Stimulated activated CD4-positive, alpha-beta T cell treated with anti-CD3 and anti-CD28 coated beads, Interleukin-4, amount 100 ng/mL, for 4 hours (primary cell): ENCODE measurements at places on chromosomes 16 and 17.

GRCh38 chr16:55508271-55508921, 476 bp upstream of the LPCAT2 start:
- no peak for DNase-seq

DNA sequence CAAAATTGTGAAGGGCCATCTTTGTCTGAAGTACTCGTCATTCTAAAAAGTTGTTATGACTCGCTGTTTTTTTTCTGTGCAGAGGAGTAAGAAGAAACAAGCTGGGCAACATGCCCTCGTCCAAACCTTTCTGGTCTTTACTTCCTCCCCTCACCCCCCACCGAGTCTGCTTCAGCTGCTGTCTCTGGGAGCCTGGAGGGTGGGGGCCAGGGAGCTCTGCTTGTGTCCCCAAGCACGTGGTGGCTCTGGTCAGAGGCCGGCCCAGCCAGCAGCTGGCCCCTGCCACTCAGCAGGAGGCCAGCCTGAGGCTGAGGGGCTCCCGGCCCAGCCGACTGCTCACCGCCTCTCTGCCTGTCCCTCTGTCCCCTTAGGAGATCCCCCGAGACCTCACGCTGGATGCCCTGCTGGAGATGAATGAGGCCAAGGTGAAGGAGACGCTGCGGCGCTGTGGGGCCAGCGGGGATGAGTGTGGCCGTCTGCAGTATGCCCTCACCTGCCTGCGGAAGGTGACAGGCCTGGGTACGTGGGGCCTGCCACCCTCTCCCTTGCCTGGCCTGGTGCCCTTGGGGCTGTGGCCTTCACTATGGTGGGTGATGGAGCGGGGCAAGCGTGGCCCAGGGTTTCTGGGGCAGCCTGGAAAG, 53.7 kb upstream of the LGALS9 start:
- DNase-seq: no peak

DNA sequence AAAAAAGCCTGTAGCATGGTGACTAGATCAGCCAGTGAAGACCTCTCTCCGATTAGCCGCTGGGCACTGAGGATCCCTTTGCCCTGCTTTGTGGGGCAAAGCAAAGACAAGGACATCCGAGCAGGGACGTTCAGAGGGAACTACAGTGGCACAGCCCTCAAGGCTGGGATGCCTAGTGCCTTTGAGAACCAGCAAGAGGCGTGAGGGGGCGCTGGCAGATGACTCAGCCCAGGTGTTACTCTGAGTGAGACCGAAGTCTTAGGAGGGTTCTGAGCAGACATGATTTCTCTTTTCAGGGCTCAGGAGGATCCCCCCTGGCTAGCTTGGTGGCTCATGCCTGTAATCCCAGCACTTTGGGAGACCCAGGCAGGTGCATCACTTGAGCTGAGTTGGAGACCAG, 178.6 kb downstream of the CPPED1 start:
- DNase-seq: no peak

DNA sequence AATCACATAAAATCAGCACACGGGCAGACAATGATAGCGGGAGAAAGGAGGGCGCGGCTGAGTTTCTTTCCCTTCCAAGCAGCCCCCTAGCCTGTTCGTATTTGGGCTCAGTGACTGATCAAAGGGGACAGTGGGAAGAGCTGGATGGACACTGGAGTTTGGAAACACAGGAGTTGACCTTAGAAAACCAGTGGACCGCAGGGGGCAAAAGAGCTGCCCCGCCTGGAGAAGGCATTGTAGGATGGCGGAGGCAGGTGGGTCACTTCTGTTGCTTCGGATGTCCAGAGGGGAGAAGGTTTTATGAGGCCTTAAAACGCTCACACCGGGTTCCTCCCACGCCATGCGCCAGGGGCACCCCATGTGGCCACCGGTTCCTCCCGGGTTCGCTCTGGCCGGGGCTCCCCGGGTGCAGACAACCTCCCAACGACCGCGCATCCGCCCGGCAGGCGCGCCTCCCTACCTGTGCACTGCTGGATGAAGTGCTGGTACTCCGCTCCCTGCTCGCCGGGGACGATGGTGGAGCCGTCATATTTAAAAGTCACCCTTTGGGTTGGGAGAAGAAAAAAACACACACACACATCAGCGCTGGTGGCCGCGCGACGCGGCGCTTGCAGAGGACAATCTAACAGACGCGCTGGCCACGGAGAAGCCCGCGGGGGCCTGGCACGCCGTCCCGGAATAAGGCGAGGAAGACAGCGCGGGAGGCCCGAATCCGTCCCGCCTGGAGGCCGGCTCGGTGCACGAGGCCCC, 662 bp downstream of the COTL1 start:
- peak; percentile 44 for DNase-seq

DNA sequence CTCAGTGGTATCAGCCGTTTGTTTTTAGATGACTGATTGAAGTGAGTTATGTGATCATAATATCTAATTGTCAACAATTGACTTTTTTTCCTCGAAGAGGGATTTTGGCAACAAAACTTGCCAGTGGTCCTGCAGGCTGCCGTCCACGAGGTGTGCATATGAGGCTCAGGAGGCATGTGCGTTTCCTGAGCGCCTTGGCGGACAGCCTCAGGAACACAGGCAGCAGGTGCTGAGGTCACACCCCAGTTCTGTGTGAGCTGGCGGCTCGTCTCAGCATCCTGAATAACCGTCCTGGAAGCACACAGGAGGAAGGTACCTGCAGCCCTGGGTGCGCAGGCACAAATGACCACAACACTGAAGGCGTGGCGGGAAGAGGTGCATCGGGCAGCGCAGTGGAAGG, 11.7 kb downstream of the SPG7 start:
- DNase-seq: no peak

DNA sequence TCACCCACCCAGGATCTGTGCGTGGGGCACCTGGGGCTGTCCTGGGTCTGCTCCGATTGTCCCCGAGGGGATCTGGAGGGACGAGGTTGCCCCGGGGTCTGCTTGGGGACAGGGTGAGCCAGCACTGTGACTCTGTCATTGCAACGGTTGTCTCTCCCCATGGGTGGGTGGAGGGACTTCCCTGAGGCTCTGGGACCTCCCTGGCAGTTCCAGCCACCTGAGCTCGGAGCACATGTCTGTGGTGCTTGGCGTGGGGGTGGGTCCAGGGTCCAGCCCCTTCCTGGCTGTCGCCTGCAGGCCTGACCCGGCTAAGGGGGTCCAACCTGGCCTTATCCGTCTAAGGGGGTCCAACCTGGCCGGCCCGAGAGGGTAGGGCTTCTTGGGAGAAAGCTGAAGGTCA, 8.5 kb upstream of the CBFA2T3 start:
- no peak for DNase-seq

GRCh38 chr17:29140631-29141513, 39.3 kb downstream of the MYO18A start:
- DNase-seq: no peak

GRCh38 chr17:80035687-80035936, at the start of gene TBC1D16:
Gene TBC1D16, minus strand, starts transcription at chr17:80035872. Its CDS starts 22,325 bp downstream, at chr17:80013547.
- no peak for DNase-seq

- no peak for DNase-seq
Observed at GRCh38 chr16:55502801-55503366, 6.0 kb upstream of the LPCAT2 start.

GRCh38 chr17:39607057-39607850, 466 bp downstream of the NEUROD2 start:
- no peak for DNase-seq

- no peak for DNase-seq
Observed at GRCh38 chr17:36529121-36529520, 5.5 kb downstream of the MYO19 start.

DNA sequence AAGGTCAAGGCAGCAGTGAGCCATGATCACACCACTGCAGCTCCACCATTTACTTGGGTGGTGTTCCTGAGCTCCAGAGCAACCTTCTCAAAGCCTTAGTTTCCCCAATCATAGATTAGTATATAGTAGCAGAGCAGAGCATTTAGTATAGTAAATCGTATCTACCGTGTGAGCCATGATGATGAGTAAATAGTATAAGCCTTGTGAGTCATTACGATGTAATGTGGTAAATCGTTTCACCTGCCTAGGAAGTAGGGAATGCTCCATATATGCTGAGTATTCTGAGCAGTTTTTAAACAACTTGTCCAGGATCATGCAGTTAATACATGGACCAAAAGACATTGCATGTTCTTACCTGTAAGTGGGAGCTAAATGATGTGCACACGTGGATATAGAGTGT, 66.4 kb downstream of the SCNN1B start:
- no peak for DNase-seq

- no peak for DNase-seq
Observed at GRCh38 chr16:10817963-10818941, at the start of gene TVP23A. Gene TVP23A, minus strand, starts transcription at chr16:10818794. Its CDS starts 301 bp downstream, at chr16:10818493.

DNA sequence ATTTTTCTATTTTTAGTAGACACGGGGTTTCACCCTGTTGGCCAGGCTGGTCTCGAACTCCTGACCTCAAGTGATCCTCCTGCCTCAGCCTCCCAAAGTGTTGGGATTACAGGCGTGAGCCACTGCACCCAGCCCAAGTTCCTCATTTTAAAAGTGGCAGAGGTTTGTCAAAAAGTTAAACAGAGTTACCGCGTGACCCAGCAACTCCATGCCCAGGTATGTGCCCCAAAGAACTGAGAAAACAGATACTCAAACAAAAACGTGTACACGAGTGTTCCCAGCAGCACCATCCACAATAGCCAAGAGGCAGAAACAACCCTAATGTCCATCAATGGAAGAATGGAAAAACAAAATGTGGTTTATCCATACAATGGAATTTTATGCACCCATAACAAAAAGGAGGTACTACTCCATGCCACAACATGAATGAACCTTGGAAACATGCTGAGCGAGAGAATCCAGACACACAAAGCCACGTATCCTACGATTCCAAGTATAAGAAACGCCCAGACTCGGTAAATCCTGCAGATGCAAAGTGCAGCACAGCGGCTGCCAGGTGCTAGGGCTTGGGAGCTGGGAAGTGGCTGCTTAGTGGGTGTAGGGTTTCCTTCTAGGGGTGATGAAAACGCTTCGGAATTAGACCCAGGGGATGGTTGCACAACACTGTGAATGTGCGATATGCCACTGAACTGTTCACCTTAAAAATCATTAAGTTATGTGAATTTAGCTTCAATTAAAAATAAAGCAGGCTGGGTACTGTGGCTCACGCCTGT, 24.8 kb downstream of the ADCY9 start:
- DNase-seq: no peak

- peak; percentile 53 for DNase-seq
Observed at GRCh38 chr16:728131-728889, 1.4 kb downstream of the HAGHL start.

DNA sequence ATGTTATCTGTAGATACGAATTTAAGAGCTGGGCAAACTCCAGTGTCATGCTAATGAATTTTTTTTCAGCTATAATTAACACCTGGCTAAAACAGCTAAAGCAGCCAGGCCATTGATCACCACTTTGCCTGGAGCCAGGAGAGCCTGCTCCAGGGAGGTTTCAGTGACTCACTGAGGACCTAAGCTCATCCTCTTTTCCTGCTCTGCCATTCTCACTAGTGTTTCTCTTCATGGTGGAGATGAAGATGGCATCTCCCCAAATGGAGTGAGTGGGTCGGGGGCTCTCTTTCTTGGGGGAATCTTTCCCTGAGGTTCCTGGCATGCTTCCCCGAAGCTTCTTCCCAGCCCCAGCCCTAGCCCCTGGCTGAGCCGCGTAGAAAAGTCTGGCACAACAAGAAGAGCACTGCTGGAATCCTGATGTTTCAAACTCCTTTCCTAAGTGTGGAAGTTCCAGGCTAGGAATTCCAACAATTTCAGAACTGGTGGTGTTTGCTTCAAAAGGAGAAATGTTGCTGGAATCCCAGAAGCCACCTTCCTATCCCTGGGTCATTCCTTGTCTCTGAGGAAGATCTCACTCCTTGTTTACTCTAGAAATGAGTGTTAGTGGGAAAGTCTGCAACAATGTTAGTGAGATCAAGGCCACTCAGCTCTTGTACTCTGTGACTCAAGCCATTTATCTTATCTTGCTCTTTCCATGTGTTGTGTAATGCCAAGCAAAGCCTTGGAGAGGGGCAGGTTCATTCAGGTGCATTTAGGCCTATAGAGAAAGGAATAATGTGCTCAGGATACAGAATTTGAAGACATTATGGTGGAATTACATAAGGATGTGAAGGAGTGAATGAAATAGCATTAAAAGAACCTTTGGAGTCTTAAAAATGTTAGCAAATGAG, 26.0 kb upstream of the B4GALNT2 start:
- no peak for DNase-seq

- no peak for DNase-seq
Observed at GRCh38 chr16:12611006-12611477, 192.6 kb downstream of the CPPED1 start.

GRCh38 chr16:15643946-15644250, 944 bp upstream of the MARF1 start:
- no peak for DNase-seq

- no peak for DNase-seq
Observed at GRCh38 chr16:56199164-56199563, 7.9 kb downstream of the GNAO1 start.

- peak; percentile 68 for DNase-seq
Observed at GRCh38 chr17:76725580-76726230, 701 bp downstream of the JMJD6 start.
